ENCODE measurements at places on chromosomes 4 and X. TPM values are rescaled to one million over a fixed set of nuclear protein-coding genes. Genes with fewer than 3 reads are reported as not detected.

Gene POLN
- total RNA-seq, result 2.2 TPM

Gene KCNE5
- total RNA-seq, result not detected

Gene MXRA5
- total RNA-seq, result under 0.01 TPM

Gene H2BW2
- not detected for total RNA-seq

Gene CFAP99
- not detected for total RNA-seq

Gene SLC9B1
- 0.33 TPM for total RNA-seq

Gene MAGEC2
- total RNA-seq, result not detected

Gene ZNF141
- 11.6 TPM for total RNA-seq

Gene IL1RAPL1
- not detected for total RNA-seq

Measured in dermis lymphatic vessel endothelial cell (primary cell).